ENCODE measurements at places on chromosomes 12 and 14.

DNA sequence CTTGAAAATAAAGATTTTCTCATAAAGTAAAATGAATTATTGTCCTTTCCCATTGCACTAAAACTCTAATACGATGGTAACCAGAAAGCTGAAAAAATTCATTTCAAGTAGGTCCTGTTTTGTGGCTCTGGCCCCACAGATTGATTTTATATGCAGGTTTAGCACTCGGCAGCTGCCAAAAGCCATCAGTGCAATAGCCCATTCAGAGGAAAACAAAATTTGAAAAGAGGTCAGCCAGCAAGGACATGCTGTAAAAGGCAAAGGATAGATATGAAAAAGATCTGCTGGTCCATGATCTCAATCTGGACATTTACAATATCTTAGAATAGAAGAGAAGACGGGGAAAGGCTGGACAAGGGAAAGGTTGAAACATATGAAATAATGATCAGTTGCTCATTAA, 414.8 kb upstream of the NOVA1 start:
- no peak for DNase-seq

DNA sequence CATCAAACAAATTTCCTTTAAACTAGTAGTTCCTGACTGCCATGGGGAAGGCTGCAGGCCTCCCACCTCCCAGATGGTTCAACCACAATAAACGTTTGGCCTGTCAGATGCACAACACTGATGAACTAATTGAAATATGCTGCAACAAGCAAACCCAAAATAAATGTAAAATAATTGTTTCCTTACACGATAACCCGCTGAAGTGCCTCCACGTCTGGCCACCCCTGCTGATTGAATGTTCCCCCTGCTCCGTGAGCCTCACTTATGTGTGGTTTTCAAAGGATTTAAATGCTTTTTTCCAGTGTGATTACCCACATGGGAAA, 8.4 kb downstream of the PITPNM2 start:
- DNase-seq: no peak

DNA sequence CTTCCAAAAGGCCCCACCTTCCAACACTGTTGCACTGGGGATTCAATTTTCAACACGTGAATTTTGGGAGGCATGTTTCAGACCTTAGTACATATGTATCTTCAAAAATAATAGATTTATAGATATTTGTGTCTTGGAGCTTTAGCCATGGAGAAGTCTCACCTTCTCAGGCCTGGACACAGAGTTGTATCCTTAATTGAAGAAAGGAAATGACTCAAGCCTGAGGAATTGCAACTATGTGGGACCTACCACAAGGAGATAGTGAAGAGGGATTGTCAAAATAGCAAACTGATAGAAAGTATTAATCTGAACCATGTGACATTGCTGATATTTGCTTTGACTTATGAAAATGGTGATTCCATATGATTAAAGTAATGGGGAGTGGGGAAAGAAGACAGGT, 89.8 kb downstream of the ACSS3 start:
- no peak for DNase-seq

- DNase-seq: no peak
Measured at GRCh38 chr12:55019784-55020183, at the start of gene NEUROD4. Gene NEUROD4, plus strand, starts transcription at chr12:55019974. Its CDS starts 6,466 bp downstream, at chr12:55026440.

DNA sequence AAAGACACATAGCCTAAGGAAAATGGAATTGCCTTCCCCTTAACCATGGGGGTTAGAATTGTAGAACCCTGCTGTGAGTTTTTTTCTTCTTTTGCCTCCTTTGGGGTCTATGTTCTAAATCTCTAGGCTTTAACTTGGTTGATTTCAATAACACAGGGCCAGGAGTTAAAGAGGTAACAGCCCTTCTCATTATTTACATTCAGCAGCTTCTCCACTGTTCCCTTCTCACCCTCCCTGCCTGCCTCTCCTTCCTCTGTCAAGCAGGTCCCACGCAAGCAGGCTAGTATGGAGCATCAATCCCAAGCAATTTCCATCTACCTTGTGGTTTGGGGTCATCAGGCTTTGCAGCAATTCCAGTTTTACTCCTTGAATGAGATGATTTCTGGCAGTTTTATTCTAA, 236.1 kb upstream of the G2E3 start:
- DNase-seq: no peak

GRCh38 chr14:94392510-94392935, 4.1 kb upstream of the SERPINA1 start:
- DNase-seq: no peak

DNA sequence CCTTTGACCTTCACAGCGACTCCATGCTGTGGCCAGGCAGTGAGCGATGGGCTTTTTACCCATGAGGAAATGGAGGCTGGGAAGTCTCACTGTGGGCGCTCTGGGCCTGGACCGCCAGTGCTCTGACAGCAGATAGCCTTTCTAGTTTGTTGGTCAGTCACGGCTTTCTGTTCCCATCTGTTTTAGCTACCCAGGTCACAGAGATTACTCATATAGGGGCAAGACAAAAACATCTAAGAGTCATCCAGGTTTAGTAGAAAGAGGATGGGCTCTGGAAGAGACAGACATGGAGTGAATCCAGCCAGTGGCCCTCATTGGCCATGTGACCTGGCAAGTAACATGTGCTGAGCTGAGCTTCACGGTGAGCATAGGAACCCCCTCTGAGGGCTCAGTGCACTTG, 68.6 kb downstream of the MARK3 start:
- no peak for DNase-seq

DNA sequence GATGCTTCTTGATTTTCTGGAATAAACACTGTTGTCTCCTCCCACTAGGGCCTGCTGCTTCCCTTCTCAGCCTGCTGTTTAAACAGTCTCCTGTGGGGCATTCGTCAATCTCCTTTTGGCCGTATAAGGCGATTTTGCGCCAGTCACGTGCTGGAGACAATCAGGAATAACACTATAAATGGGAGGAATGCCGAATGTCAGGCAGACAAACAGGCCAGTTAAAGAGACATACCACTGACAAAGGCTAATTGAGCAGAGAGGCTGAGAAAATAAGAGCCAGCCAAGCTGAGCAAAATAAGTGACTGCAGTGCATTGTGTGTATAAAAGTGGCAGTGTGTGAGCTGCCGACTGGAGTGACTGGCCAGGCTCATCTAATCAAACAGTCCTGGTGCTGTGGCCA, 23.3 kb downstream of the DMAC2L start:
- no peak for DNase-seq

GRCh38 chr12:788288-788687, 35.9 kb downstream of the WNK1 start:
- DNase-seq: no peak

GRCh38 chr12:118055865-118056773, 4.9 kb downstream of the WSB2 start:
- DNase-seq: no peak

DNA sequence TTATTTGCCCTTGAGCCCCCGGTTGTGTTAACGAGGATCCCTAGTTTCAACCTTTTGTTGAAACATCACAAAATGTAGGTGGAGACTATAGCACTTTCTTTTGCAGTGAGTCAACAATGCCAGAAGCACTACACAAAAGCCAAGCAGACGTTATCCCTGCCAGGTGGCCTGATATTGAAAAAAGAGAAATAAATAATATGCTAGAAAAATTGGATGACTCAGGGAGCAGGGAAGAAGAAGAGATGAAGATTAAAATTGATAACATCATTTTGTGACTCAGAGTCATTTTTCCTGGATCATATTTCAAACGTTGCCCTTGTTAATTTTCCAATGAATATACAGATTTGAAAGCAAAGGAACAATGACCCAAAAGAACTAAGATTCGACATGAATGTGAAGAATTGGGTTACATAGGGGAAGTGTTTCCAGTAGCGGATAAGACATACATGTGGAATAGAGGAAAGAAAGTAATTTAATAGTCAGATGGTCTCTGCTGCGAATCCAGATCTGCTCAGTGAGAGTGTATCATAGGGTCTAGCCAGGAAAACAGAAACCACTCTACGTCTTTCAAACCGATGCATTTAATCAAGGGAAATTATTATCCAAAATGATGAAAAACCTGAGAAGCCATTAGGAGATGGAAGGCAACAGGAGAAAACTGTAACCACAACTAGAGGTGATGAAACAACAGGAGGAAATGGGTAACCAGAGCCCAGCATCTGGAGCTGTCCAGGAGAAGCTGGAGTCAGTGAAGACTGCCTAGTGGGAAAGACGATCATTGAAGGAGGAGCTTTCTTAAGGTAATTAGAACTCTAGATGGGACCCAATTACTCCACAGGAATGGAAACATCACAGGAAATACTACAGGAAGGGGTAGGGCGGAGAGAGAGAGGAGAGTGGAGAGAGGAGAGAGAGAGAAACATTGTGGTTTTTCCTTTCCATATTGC, 57.9 kb downstream of the RERG start:
- DNase-seq: no peak

DNA sequence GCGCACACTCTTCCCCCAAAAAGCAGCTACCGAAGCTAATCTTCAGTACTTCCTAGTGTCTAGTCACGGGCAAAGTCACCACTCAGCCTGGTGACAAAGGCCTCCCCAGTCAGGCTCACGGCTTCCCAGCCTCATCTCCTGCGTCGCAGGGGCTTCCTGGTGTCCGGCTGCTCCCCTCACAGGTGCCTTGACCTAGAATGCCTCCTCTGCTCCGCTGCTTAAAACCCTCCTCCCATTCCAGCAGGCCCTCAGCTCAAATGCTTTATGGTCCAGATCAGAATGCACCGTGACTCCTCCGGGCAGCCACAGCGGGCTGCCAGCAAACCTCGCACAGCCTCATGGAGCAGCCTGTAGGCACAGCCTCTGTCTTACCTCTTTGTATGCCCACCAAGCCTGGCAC, 53.1 kb downstream of the PRIMA1 start:
- DNase-seq: no peak

All from stimulated activated CD8-positive, alpha-beta memory T cell treated with anti-CD3 and anti-CD28 coated beads, Interleukin-4, amount 100 ng/mL, for 1 hour (primary cell).